Motor neuron (in vitro differentiated cells): ENCODE measurements at places on chromosomes 7 and 10. TPM values are rescaled to one million over a fixed set of nuclear protein-coding genes. Genes with fewer than 3 reads are reported as not detected.

- ATAC-seq: no peak
Observed at GRCh38 chr10:132612571-132613504, 75.3 kb downstream of the INPP5A start.

- peak; percentile 24 for ATAC-seq
Observed at GRCh38 chr7:39741942-39742623, 118.7 kb downstream of the RALA start.

DNA sequence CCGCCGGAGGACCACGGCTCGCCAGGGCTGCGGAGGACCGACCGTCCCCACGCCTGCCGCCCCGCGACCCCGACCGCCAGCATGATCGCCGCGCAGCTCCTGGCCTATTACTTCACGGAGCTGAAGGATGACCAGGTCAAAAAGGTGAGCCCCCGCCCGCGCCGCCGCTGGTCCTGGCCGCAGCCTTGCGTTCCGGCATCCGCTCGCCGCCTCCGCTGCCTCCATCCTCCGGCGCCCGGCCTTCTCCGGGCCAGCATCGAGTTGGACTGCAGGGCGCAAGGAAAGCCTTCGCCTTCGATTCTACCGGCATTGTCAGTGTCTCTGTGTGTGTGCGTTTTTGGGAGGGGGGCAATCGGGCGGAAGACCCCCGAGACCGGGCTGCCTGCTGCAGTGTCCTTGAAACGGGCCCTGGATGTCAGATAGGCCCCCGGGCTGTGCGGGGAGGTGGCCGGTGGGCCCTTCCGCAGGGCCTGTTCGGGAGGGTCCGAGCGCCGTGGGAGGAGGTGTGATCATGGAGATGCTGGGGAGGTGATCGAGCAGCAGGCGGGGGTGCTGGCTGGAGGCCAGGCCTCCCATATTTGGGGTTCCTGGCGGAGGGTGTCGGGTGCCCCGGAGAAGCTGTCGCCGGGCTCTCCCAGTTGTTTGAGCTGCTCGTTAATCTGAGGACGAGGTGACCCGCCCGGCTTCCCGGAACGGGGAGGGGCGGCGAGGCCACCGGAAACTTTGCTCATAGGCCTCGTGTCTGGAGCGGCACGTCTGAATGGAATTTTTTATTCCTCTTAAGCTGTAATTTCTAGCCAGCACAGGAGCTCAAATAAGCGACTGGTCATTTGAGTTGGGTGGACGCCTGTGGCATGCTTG is 40.8 kb downstream of the HK1 start:
- peak; percentile 36 for ATAC-seq

- no peak for ATAC-seq
Observed at GRCh38 chr7:55251911-55252310, 113.2 kb upstream of the LANCL2 start.

The INPP5A gene
- 18.6 and 19.0 TPM in 2 replicates for total RNA-seq

The OR2A14 gene
- total RNA-seq: not detected in 2 replicates

The GOLGA7B gene
- total RNA-seq: 0.10 and 0.11 TPM in 2 replicates
